ENCODE measurements at places on chromosomes 6 and 20.
A peak's percentile ranks its signal among the peaks of the same experiment; 100 is the strongest.

DNA sequence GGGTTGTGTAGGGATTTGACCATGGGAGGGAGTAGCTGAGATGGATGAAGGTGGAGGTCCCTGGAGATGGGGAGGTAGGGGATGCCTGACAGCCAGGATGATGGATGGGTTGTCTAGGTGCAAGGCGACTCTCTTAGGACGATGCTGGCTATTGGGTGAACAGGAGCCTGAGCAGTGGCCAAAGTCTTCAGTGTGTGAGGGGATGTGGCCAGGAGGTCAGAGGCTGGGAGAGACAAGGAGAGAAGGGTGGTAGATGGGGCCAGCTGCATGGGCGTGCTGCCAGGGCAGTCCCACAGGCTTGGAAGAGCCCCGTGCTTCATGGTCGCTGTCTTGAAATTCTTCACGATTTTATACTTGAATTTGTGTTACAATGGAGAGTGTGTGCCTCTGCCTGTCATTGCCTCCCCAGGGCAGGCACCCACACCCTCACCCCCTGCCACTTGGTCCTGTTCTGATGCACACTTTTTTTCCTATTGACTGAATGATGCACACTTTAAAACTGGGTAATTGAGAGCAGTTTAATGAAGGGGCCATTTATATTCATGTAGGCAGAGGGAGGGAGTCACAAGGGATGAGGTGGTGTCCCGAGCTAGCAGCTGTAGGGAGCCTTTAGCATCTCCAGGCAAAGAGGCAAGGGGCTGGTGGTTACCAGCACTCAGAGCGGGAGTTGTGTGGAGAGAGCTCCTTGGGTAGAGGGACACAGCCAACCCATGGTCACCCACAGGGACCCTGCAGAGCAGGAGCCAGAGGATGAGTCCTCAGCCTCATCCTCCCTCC, 120.7 kb downstream of the DHX35 start:
- DNase-seq = no peak

DNA sequence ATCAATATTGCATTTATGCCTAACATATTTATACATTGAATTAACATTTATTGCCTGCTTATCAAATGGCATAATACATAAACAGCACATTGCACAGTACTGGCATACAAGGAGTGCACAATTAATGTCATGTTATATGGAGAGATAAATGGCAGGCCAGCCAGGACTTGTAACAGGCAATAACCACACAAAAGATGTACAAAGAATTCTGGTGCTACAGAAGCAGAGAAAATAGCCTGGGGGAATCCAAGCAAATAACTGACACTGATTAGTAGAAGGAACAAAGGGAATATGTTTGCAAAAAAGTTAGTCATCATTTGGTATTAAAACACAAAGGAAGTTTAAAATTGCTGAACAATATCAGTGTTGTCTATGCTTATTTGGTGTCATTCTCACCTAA, 27.3 kb downstream of the COL21A1 start:
- DNase-seq = no peak

DNA sequence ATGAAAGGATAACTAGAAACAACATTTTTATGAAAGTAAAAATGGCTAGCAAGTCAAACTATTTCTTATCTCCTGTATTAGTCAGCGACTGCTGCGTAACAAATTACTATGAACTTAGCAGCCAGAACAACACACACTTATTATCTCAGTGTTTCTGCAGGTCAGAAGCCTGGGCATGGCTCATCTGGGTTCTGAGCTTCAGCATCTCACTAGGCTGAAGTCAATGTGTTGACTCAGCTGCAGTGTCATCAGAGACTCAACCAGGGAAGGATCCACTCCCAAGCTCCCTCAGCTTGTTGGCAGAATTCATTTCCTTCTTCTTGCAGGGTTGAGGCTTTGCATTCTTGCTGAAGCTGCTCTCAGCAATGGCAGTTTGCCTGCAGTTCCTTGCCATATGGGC, 33.2 kb upstream of the IGF2R start:
- DNase-seq = no peak

GRCh38 chr6:112613410-112613809, 266.3 kb downstream of the RFPL4B start:
- no peak for DNase-seq

DNA sequence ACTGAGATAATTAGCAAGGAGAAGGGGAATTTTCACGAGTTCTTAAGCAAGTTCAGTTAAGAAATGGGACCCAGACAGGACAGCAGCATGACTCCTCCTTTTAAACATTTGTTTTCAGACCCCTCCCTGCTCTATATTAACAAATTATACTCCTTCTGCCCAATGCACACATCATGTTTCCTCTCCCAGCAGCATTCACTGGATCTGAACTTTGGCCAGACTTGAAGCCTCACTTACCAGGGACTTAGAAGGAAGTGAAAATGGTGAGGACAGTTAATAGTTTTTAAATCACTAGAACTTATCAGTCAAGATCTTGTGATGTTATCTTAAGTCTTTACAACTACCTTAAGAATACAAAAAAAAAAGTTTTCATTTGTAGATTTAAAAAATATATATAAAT, 1174.7 kb upstream of the MAP3K7 start:
- no peak for DNase-seq

GRCh38 chr6:96948631-96949030, 24.1 kb downstream of the KLHL32 start:
- no peak for DNase-seq

DNA sequence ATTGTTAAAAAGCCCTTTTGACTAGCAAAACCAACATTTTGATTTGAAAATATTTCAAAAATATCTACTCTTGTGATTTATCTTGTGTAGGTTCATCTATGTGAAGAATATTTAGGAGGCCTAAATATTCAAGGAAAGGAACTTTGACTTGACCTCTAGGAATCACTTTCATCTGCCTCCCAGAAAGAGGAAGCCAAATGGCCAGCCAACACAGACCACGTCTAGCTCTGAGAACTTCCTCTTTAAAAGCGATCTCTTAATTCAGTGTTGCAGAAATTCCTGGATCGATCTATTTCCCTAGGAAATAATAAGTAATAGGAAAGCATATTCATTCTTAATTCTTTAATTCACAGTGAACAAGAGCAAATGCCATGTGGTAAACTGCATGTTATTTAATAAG, 9.6 kb upstream of the MOXD1 start:
- no peak for DNase-seq

GRCh38 chr6:128600397-128600951, 80.1 kb upstream of the PTPRK start:
- DNase-seq = no peak

- peak; percentile 63 for DNase-seq
Observed at GRCh38 chr6:26031151-26031594, 56.1 kb upstream of the HFE start.

- DNase-seq = no peak
Observed at GRCh38 chr20:14617123-14617522, 279.7 kb upstream of the FLRT3 start.

DNA sequence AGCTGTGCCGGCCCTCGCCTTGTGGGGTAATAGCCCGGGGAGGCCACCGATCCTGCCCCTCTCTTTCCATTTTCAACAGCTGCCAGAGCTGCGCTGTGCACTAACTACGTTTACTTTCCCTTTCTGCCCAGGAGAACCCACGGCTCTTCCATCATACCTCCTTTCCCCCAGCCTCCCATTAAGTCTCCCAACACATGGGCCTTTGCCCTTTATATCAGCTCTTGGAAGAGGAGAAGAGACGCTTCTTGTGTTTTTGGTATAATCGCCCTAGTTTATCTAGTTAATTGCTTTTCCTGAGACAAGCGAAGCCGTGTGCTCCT, 637 bp downstream of the UBR2 start:
- DNase-seq = peak; percentile 44

DNA sequence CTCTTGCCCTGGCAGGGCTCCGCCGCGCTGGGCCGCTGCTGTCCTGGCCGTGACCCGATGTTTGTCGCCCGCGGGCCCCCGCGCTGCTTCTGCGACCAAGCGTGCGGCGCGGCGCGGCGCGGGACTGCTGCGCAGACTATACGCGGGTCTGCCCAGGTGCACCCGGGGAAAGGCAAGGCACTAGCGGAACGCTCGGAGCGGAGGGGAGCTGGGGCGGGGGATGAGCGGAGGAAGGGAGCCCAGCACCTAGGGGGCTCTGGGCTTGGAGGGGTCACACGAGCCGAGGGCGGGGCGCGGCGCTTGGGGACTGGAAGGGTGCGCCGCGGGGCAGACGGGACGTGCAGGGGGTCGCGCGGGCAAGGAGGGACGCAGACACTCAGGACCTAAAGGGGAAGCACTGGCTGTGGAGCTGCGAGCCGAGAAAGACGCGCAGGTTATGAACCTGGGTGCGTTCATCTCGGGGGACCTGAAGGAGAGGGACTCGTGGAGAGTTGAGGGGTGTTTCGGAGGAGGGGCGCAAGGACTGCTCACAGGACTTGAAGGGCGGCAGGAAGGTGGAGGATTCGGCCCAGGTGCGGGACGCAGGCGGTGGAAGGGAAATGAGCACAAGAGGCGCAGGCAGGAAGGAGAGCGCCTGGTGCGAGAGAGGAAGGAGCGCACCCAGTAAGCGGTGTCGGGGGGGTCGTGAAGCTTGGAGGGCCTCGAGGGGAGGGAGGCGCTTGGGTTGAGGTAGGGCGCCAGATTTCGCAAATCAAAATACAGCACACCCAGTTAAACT, 40.8 kb upstream of the ZNFX1 start:
- peak; percentile 47 for DNase-seq

DNA sequence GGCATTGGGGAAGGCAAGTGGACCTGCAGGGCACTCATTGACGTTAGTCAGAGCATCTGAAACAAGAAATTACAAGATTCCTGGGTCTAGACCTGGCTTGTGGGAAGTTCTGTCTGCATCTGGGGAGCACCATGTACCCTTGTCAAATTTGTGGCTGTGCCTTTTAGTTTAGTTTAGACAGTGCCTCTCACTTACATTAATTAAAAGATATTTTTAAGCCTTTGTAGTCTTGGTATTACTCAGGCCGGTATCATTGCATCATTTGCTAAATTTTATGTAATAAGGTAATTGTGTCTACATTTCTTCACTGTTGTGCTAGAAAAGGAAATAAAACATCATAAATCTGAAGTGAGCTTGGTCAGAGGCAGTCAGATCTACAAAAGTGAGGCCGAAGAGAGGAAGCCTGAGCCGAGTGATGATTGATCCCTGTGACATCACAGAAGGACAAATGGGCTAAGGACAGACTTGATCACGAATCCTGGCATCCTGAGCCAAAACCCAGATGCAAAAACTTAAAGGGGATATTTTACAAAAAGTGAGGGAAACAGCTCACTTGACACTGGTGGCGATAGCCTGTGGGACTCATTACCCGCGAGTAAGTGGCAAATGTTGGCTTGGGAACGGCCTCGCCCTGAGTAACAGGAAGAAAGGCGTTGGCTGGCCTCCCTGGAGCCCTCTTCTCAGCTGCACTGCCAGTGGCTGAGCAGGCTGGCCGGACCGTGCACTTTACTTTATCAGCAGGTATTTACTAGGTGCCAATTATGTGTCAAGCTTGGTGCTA, 106.5 kb downstream of the TCP11 start:
- no peak for DNase-seq

DNA sequence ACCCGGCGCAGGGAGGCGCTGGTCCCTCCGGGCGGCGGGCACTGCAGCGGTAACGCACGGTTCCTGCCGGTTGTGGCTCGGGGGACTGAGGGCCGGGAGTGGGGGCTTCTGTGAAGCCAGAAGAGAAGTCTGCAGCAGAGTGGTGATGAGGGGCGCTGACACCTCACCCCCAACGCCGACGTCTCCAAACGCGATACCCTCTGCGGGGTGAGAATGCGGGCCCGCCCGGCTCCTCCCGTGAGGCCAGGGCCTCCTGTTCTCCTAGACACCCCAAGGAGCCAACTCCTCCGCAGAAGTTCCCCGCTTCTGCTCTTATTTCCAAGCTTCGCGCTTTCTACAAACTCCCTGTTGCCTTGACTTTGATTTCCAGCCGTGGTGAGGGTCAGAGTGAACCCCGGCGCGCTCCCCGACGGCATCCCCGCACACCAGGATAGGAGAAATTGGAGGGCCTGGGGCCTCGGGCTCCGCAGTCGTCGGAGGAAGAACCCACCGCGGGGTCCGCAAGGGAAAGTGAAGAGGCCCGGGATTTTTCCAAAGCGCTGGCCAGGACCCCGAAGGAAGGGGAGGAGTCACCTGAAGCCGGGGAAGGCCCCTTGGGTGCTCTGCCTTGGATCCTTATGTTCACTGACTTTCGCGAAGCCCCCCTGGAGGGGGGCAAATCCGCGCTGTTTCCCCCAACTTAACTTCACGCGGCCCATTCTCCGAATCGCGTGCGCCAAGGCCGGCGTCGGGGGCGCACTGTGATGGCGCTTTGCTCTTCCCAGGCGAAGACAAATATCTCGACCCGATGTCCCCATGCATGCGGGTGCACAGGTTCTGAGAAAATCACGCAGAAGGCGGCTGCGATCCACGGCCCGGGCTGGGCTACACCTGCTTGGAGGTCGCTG, 3.1 kb upstream of the INSM1 start:
- DNase-seq = no peak

- DNase-seq = no peak
Observed at GRCh38 chr6:36685166-36685924, 6.8 kb downstream of the CDKN1A start.

- no peak for DNase-seq
Observed at GRCh38 chr6:93327857-93328256, 91.5 kb downstream of the EPHA7 start.

DNA sequence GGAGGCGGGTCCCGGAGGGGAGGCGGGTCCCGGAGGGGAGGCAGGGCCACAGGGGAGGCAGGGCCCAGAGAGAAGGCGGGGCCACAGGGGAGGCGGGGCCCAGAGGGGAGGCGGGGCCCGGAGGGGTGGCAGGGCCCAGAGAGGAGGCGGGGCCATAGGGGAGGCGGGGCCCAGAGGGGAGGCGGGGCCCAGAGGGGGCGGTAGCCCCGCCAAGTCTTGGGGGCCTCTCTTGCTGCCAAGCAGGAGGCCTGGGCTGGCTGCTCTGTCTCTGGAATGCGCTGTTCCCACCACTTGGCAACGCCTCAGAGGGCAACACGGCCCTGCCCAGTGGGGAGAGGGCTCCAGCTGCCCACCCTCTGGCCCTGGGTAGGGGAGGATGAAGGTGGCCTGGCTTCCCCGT, 80.5 kb downstream of the YTHDF1 start:
- no peak for DNase-seq

- DNase-seq = no peak
Observed at GRCh38 chr6:364609-365540, 26.7 kb upstream of the IRF4 start.

- DNase-seq = no peak
Observed at GRCh38 chr6:64037427-64037826, 401.8 kb downstream of the PHF3 start.

- no peak for DNase-seq
Observed at GRCh38 chr6:7899101-7899888, 11.3 kb downstream of the TXNDC5 start.

- DNase-seq = no peak
Observed at GRCh38 chr20:48531505-48531904, 296.3 kb downstream of the PREX1 start.

- DNase-seq = no peak
Observed at GRCh38 chr6:113491376-113491775, 365.8 kb upstream of the MARCKS start.

DNA sequence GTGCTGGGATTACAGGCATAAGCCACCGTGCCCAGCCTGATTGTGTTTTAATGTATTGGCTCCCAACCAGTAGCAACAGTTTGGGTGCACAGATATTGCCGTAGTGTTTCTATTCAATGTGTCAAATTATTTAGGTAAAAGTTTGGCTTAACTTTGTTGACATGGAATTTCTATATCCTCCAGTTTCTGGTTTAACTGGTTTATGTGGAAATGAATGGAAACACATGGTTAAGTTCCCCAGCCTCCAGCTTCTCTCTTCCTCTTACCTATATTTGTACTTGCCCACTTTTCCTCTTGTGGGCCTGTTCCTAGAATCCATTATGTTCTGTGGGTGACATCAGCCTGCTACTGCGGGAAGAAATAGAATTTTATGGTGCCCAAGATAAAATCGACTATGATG, 53.9 kb upstream of the ESR1 start:
- DNase-seq = no peak

GRCh38 chr6:26554697-26555504, 16.7 kb downstream of the HMGN4 start:
- peak; percentile 30 for DNase-seq
